Ovary (tissue), 10 donors: ENCODE measurements at places on chromosomes 7 and 10.

DNA sequence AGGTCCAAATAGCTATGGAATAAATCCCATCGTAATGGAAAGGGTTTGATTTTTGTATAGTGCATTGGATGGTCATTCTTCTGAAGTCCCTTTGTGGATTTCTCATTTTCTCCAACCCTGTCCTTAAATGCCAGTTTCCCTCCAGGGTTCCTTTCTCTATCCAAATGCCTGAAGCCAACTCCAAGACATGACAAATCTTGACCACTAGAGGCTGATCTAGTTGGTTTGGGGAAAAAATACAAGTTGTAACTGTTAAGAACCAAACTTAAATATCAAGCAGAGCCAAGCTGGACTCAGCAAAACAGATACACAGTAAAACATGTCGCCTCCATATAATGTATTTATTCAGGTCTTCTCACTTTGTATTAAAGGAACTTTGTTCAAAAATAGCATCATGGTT, 28.7 kb downstream of the FRMD4A start:
- no peaks in the 10 kb centered on the region for H3K27me3 ChIP-seq
- H3K4me1 ChIP-seq: no peaks in the 10 kb centered on the region
- no peak overlapping the region for H3K27ac ChIP-seq

DNA sequence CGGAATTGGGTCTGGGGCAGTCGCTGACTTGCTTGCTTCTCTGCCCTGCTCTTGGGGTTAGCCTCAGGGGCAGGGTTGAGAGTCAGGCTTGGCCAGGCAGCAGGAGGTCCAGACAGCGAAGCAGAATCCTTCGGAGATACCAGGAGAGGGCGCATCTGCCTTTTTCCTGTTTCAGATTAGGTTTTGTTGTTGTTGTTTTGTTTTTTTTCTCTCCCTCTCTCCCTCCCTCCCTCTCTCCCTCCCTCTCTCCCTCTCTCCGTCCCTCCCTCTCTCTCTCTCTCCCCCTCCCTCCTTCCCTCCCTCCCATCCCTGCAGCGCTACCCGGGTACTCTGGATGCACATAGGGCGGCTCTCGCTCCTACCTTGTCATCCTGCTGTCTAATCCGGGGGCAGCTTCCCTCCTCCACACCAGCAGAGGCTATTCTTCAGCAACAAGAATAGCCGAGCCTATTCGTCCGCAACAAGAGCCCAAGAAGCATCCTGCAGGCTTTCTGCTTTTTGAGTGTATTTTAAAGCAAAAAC, 758 bp upstream of the OPTN start:
- H3K27me3 ChIP-seq: no peaks in the 10 kb centered on the region
- H3K4me1 ChIP-seq: peaks cover 10% of the 10 kb centered on the region
- peak overlapping the region; percentile 96 for H3K27ac ChIP-seq
- peak overlapping the region; percentile 98 for H3K4me3 ChIP-seq
- peak; percentile 70 for DNase-seq

DNA sequence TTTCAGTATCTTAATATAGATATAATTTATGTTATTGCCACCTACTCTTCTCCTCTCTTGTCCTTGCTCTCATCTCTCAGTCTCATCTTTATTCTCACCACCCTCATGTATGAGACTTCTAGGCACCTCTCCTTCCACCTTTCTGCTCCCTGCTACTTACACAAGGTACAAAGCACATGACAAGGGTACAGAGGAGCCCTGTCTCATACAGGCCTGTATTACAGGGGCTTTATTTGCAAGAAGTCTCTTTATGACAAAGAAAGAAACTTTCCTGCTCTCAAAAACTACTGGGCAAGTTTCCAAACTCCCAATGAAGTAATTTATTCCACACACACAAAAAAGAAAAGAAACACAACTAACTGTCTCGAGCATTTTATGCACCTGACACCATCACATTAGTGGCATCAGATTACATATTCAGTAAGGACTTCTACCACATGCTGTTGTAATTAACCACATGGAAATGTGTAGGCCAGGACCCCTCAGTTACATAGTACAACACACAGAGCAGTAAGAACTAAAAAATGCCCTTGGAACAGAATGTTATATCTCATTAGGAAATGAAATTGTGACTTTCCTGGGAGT, 253.1 kb downstream of the FZD1 start:
- H3K27ac ChIP-seq: no peak overlapping the region
- DNase-seq: no peak
- H3K36me3 ChIP-seq: no peaks in the 10 kb centered on the region
- H3K4me1 ChIP-seq: no peaks in the 10 kb centered on the region
- no peaks in the 10 kb centered on the region for H3K27me3 ChIP-seq

DNA sequence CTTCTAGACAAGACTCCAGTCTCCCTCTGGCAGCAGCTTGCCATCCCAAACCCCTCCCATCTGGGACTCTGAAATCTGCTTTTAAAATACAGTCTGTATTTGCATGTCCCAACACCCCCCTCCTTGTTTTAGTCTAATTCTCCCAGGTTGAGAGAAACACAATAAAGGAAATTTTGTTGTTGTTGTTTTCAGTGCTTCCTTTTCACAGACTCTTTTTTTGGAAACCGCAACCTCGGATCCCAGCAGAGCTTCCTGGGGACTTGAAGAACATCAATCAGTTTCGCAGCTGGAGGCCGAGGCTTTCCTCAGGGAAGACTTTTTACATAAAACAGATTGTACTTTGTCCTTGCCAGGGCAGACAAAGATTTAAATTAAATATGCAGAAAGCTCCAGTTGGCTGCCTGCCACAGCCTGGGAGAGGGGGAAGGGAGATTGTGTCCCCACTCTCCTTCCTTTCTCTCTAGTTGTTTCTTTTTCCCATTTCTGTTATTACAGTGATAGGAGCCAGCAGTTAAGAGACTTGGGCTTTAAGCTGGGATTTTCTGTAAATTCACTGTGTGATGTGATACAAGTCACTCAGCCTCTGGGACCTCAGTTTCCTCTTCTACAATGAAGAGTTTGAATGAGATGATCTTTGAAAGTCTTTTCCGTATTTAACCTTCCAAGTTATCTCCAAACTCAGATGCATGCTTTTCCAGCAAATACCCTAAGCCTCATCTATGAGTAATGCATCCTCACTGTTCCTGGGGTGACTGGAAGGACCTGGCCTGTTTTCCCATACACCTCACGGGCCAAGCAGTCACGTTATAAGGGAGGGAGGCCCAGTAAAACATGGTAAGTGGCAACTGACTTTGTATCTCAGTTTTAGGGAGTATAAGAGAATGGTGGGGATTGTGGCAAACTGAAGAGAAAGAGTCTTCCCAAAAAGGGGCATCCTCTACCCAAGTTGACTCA, 192.3 kb downstream of the REEP3 start:
- peak overlapping the region; percentile 66 for H3K27ac ChIP-seq
- no peaks in the 10 kb centered on the region for H3K36me3 ChIP-seq
- H3K27me3 ChIP-seq: no peaks in the 10 kb centered on the region
- no peak overlapping the region for H3K4me3 ChIP-seq
- H3K4me1 ChIP-seq: peaks cover 11% of the 10 kb centered on the region

GRCh38 chr10:74824184-74824899, 2.1 kb upstream of the KAT6B start:
- no peaks in the 10 kb centered on the region for H3K36me3 ChIP-seq
- peak overlapping the region; percentile 98 for H3K4me3 ChIP-seq
- peak; percentile 40 for DNase-seq
- H3K4me1 ChIP-seq: peaks cover 10% of the 10 kb centered on the region
- peak overlapping the region; percentile 69 for H3K27ac ChIP-seq

- no peak for DNase-seq
These were observed 190.6 kb downstream of the DIP2C start for GRCh38 chr10:498760-499435.

- no peaks in the 10 kb centered on the region for H3K36me3 ChIP-seq
- H3K27me3 ChIP-seq: no peaks in the 10 kb centered on the region
- DNase-seq: no peak
These were observed 36.3 kb upstream of the ANTXRL start for GRCh38 chr10:46250481-46250880.

- H3K4me1 ChIP-seq: peaks cover 3% of the 10 kb centered on the region
- H3K27ac ChIP-seq: no peak overlapping the region
- H3K27me3 ChIP-seq: no peaks in the 10 kb centered on the region
- H3K36me3 ChIP-seq: no peaks in the 10 kb centered on the region
- no peak overlapping the region for H3K4me3 ChIP-seq
- DNase-seq: no peak
These were observed 229.8 kb downstream of the DNAJB6 start for GRCh38 chr7:157566631-157567006.

DNA sequence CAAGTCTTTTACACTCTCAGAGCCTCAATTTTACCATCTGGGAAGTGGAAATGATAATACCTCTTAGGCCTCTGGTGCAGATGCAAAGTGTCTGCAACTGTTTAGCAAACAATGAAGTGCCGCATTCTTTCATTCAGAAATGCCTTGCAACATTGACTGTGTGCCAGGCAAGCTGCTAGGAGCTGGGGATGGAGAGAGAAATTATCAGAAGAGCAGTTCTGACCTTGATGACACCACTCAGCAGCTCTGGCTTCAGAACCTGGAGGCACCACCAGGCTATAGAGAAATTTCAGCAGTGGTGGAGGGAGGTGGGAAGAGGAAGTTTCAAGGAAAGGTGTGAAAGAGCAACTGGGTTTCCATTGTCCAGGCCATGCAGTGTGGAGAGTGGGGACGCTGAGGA, 78.1 kb upstream of the HABP2 start:
- H3K27me3 ChIP-seq: no peaks in the 10 kb centered on the region
- H3K4me3 ChIP-seq: no peak overlapping the region
- H3K27ac ChIP-seq: no peak overlapping the region
- DNase-seq: no peak

DNA sequence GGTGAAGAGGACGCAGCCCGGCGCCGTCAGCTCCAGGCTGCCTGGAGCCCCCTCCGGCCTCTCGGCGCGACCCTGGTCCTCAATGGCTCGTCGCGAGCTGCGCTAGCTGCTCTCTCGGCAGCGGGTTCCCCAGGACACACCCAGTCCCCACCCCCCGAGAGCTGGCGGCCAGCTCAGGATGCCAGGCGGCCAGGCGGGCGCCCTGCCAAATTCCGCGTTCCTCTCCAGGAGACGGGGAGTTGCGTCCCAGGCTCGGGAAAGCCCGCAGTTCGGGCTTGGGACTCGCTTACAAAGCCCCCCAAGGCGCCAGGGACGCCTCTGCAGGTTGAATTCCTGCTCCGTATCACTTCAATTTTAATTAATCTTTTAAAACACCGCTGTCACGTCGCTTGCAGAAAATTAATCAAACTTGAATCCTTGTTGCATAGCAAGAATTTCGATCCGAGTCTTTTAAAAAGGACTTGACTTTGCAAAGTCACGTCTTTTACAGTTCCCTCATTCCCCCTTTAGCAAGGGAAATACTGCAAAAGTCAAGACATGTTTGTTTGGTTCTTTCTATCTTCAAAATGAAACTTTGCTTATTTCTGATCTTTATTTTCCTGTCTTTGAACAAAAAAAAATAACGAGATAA, 28.2 kb downstream of the SKIDA1 start:
- peak; percentile 90 for DNase-seq
- no peaks in the 10 kb centered on the region for H3K27me3 ChIP-seq

GRCh38 chr10:7397049-7398035, 13.5 kb downstream of the SFMBT2 start:
- peaks cover 11% of the 10 kb centered on the region for H3K4me1 ChIP-seq
- no peaks in the 10 kb centered on the region for H3K27me3 ChIP-seq
- no peaks in the 10 kb centered on the region for H3K36me3 ChIP-seq
- DNase-seq: no peak
- no peak overlapping the region for H3K4me3 ChIP-seq
- H3K27ac ChIP-seq: no peak overlapping the region

DNA sequence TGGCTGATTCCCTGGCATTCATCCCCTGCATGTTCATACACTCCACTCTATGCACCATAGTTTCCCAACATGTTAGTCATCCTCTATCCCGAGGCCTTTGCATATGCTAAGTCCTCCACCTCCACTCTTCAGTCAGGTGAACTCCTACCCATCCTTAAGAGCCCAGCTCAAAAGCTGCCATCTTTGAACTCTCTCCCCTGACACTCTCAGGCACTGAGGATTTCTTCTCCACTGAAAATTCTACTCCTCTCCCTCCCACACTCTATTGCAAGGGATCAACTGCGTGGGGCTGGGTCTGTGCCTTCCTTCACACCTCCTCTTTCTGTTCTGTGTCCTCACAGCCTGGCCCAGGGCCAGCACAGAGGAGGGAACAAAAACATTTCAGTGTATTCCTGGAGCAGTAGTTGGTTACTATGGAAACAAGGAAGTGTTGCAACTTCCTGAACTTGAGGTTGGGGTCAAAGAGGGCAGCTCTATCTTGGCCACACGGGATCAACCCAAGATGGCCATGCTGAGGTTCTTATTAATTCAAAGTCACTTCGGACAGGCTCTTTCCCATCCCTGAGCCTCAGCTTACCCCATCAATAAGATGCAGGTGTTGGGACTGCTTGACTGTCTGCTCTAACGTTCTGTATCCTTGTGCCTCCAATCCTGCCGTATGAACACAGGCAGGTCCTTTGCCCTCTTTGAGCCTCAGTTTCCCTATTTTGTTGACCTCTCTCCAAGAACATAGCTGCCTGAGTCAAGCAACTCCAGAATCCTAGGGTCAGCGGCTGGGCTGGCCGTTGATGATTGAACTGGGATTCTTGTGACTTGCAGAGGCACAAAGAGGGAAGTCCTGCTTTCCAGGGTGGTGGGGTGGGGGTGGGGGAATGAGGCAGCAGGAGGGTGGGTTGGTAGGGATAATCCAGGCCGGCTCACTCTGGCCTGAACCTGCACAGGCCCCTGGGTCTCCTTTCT, 15.5 kb downstream of the ZMIZ1 start:
- H3K27me3 ChIP-seq: no peaks in the 10 kb centered on the region
- H3K4me1 ChIP-seq: peaks cover 61% of the 10 kb centered on the region
- H3K27ac ChIP-seq: peak overlapping the region; percentile 75
- DNase-seq: peak; percentile 88
- H3K4me3 ChIP-seq: no peak overlapping the region
- H3K36me3 ChIP-seq: no peaks in the 10 kb centered on the region

- no peak overlapping the region for H3K27ac ChIP-seq
- no peak overlapping the region for H3K4me3 ChIP-seq
- H3K27me3 ChIP-seq: no peaks in the 10 kb centered on the region
- no peak for DNase-seq
- no peaks in the 10 kb centered on the region for H3K4me1 ChIP-seq
- no peaks in the 10 kb centered on the region for H3K36me3 ChIP-seq
These were observed 250.4 kb upstream of the TCERG1L start for GRCh38 chr10:131561897-131562296.

DNA sequence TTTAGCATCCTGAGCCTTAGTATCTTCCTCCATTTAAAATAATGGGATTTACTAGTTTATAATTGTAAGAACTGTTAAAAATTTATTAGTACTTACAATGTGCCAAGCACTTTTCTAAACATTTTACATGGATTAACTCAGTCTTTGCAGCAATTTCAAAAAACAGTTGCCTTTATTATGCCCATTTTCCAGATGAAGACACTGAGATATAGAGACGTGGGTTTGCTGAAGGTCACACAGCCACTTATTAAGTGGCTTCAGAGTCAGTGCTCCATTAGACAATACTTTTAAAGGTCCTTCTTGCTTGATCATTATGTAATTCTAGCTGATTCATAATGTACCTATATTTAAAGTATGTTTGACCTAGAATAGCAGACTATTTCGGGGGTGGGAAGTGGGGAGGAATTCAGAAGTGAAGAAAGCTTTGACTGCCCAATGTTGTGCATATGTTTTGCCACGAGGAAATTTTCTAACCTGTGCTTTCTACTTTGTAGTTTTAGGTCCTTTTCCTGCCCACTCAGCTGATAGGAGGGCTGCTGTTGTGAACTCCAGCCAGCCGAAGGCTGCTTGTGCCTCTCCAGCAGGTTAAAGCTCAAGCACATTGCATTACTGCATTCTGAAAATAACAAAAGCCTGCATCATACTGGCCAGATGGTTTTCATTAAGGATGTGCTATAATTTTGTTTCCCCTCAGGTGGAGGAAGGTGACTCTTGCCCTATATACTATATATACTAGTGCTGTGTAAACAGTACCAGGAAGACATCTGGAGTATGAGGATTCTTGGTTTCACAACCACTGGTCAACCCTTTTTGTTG, 4.3 kb downstream of the PLEKHA8 start:
- no peaks in the 10 kb centered on the region for H3K36me3 ChIP-seq
- H3K27me3 ChIP-seq: no peaks in the 10 kb centered on the region
- H3K4me3 ChIP-seq: no peak overlapping the region
- no peak overlapping the region for H3K27ac ChIP-seq
- DNase-seq: peak; percentile 26
